ENCODE measurements at places on chromosomes 7 and 10.

- no peak overlapping the region for H3K4me3 ChIP-seq
- H3K27me3 ChIP-seq = no peaks in the 10 kb centered on the region
- DNase-seq = no peak
- no peaks in the 10 kb centered on the region for H3K4me1 ChIP-seq
- H3K27ac ChIP-seq = no peak overlapping the region
Observed at GRCh38 chr7:120256344-120257070, 16.5 kb upstream of the KCND2 start.

- no peak overlapping the region for H3K27ac ChIP-seq
- no peak for DNase-seq
- no peaks in the 10 kb centered on the region for H3K36me3 ChIP-seq
- no peaks in the 10 kb centered on the region for H3K27me3 ChIP-seq
- H3K4me1 ChIP-seq = no peaks in the 10 kb centered on the region
- H3K4me3 ChIP-seq = no peak overlapping the region
Observed at GRCh38 chr10:64648915-64649314, 1127.7 kb downstream of the REEP3 start.

- DNase-seq = no peak
- H3K27me3 ChIP-seq = no peaks in the 10 kb centered on the region
- H3K27ac ChIP-seq = no peak overlapping the region
- H3K36me3 ChIP-seq = no peaks in the 10 kb centered on the region
- H3K4me1 ChIP-seq = peaks cover 9% of the 10 kb centered on the region
- no peak overlapping the region for H3K4me3 ChIP-seq
Observed at GRCh38 chr7:84783141-84783778, 403.6 kb downstream of the SEMA3D start.

DNA sequence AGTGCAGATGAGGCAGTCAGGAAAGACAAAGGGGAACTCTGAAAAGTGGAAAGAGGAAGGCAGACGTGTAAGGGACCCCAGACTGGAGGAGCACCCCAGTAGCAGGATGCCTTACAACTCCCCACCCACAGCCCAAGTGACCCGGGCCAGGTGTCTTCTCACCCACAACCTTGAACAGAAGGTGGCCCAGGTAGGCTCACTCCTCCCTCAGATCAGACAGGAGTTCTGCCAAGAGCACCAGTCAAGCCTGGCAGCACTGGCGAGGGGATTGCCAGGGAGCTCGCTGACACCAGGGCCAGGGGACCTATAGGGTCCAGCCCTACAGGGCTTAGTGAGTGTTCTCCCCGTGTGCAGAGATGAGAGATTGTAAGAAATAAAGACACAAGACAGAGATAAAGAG lies 27.1 kb upstream of the LMBR1 start:
- H3K27me3 ChIP-seq = no peaks in the 10 kb centered on the region
- H3K27ac ChIP-seq = no peak overlapping the region
- no peaks in the 10 kb centered on the region for H3K36me3 ChIP-seq
- no peak overlapping the region for H3K4me3 ChIP-seq

GRCh38 chr7:122316467-122317388 lies 12.2 kb upstream of the FEZF1 start:
- H3K27me3 ChIP-seq = no peaks in the 10 kb centered on the region
- no peaks in the 10 kb centered on the region for H3K4me1 ChIP-seq
- DNase-seq = peak; percentile 61
- no peaks in the 10 kb centered on the region for H3K36me3 ChIP-seq
- peak overlapping the region; percentile 25 for H3K4me3 ChIP-seq

DNA sequence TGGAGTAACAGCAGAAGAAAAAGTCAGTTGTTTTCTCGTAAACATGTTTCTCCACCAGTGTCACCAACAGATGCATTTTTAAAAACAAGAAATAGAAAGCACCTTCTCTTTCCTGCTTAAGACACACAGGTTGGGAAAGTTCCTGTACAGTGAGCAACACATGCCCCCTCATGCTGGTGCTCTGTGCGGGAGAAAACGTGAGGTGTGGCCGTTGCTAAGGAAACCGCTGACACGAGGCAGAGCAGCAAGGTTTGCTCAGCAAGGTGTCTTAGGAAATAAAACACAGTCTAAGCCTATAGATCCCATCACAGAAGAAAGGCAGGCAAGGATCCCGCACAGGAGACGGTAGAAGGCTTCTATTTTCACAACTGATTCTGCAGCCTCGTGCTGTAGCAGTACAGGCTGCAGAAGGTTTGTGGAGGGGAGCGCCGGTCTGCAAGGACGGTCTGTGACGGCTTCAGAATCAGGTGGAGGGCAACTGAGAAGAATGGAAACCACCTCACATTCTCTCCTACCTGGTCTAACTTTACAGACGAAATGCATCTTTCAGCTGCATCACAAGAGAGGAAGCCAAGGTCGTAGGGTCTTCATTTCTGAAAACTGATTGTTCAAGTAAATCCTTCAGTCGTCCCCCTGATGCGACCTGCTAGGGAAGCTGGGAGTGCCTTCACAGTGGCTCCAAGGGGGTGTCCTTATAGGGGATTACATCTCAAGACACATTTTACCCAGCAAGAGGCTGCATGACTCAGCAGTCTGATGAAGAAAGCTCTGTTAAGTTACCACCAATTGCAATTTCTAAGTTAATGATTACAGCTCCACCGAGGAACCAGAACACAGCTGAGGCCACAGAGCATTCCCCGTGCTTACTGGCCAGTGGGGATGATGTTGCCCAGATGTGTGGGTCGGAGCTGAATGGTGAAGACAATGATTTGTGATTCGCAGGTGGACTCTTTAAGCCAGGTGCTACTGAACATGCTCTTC lies 150.7 kb upstream of the KLF14 start:
- no peaks in the 10 kb centered on the region for H3K36me3 ChIP-seq

DNA sequence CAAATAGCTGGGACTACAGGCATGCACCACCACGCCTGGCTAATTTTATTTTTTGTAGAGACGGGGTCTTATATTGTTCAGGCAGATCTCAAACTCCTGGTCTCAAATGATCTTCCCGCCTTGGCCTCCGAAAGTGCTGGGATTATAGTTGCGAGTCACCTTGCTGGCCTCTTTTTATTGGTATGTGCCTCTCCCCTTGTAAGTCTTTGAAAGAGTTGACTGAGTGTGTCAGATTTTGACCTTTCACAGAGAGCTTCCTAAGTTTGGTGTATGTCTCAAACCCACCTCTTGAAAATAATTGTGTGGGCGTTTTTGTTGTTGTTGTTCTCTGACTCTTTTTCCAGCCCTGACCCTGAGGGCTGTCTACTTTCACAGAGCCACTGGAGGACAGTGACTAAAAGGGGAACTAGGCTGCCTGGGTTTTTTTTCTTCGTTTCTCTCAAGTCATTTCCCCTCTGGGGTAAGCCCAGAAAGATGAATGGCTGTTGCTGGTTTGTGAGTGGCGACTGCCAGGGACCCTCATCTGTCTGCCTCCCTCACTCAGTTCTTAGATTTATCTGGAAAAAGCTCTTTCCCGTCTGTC lies 262.8 kb downstream of the ZEB1 start:
- no peak overlapping the region for H3K4me3 ChIP-seq
- no peak overlapping the region for H3K27ac ChIP-seq
- no peaks in the 10 kb centered on the region for H3K27me3 ChIP-seq
- no peak for DNase-seq
- no peaks in the 10 kb centered on the region for H3K36me3 ChIP-seq

GRCh38 chr7:50653981-50654425 lies 88.8 kb upstream of the DDC start:
- H3K36me3 ChIP-seq = peaks cover 68% of the 10 kb centered on the region
- DNase-seq = no peak
- no peaks in the 10 kb centered on the region for H3K27me3 ChIP-seq
- no peaks in the 10 kb centered on the region for H3K4me1 ChIP-seq
- H3K27ac ChIP-seq = no peak overlapping the region
- no peak overlapping the region for H3K4me3 ChIP-seq

DNA sequence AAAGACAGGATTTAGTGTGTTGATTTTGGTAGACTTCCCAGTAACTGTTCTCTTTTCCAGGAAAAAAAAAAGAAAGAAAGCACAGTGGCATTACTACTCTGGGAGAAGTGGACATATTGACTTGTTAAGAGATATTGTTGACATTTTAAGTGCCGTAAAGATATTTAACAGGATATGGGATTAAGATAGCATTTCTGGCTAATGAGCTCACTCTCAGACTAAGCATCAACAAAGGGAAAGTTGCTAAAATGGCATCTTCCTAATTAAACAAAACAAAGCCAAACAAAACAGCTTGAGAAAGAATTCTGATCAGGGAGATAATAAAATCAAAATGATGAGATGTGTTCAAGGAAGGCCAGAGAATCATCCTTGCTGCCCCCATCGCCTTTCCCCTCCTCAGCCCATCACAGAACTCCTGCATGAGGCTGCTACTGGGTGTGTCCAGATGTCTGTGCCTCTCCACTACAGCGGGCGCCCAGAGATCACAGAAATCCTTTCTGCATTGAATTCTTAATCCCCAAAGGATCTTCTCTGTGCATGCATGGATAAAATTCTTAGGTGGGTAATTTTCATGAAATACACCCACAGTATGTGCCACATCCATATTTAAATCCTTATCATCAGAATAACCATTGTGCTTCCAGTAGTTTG lies 270.5 kb downstream of the POU6F2 start:
- DNase-seq = no peak
- H3K36me3 ChIP-seq = no peaks in the 10 kb centered on the region
- H3K27me3 ChIP-seq = no peaks in the 10 kb centered on the region
- H3K4me1 ChIP-seq = no peaks in the 10 kb centered on the region
- no peak overlapping the region for H3K4me3 ChIP-seq

GRCh38 chr10:29530112-29530976 lies 104.4 kb downstream of the SVIL start:
- peaks cover 3% of the 10 kb centered on the region for H3K4me1 ChIP-seq
- H3K36me3 ChIP-seq = peaks cover 3% of the 10 kb centered on the region
- no peaks in the 10 kb centered on the region for H3K27me3 ChIP-seq

GRCh38 chr7:4269086-4269485 lies 413.0 kb upstream of the FOXK1 start:
- no peaks in the 10 kb centered on the region for H3K27me3 ChIP-seq
- no peak for DNase-seq
- no peaks in the 10 kb centered on the region for H3K36me3 ChIP-seq
- H3K27ac ChIP-seq = no peak overlapping the region
- H3K4me3 ChIP-seq = no peak overlapping the region

DNA sequence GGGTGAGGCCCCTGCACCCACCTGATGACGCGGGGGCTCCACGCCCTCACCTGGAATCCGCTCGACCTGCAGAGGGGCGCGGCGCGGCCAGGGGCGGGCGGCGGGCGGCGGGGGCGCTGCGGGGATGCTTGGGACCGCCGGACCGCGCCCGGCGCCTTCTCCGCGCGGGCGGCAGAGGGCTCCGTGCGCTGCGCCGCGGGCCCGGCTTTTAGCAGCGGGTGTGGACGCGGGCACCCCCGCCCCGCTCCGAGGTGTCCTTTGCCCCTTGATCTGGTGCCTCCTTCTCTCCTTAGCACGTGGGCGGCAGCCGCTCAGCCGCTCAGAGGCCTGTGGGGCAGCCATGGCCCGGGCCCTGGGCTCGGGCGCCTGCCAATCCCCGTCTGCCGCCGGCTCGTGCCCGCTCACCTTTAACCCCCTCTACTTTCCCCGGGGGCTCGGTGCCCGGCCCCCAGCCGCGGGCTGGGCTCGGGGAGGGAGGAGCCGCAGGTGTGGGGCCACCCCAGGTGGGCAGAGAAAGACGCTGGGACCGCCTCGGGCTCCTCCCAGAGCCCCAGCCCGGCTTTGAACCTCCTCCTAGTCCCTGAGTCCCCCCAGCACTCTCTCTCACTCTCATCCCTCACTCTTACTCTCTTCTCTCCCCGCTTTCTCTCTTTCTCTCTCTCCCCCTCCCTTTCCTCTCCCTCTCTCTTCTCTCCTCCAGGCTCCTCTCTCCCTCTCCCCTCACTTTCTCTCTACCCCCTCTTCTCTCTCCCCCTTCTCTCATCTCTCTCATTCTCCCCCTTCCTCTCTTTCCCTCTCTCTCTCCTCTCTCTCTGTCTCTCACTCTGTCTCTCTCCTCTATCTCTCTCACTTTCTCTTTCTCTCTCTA lies 19.7 kb upstream of the VPS37D start:
- peaks cover 31% of the 10 kb centered on the region for H3K27me3 ChIP-seq
- no peak overlapping the region for H3K27ac ChIP-seq
- peak overlapping the region; percentile 77 for H3K4me3 ChIP-seq
- no peak for DNase-seq
- no peaks in the 10 kb centered on the region for H3K36me3 ChIP-seq

- H3K4me3 ChIP-seq = no peak overlapping the region
- no peaks in the 10 kb centered on the region for H3K4me1 ChIP-seq
- H3K36me3 ChIP-seq = no peaks in the 10 kb centered on the region
- H3K27ac ChIP-seq = no peak overlapping the region
Observed at GRCh38 chr7:24384362-24385030, 100.5 kb downstream of the NPY start.

GRCh38 chr10:97499561-97500296 lies 1.0 kb downstream of the UBTD1 start:
- peak overlapping the region; percentile 71 for H3K4me3 ChIP-seq
- DNase-seq = no peak
- H3K27me3 ChIP-seq = peaks cover 18% of the 10 kb centered on the region
- no peak overlapping the region for H3K27ac ChIP-seq
- H3K36me3 ChIP-seq = peaks cover 1% of the 10 kb centered on the region

DNA sequence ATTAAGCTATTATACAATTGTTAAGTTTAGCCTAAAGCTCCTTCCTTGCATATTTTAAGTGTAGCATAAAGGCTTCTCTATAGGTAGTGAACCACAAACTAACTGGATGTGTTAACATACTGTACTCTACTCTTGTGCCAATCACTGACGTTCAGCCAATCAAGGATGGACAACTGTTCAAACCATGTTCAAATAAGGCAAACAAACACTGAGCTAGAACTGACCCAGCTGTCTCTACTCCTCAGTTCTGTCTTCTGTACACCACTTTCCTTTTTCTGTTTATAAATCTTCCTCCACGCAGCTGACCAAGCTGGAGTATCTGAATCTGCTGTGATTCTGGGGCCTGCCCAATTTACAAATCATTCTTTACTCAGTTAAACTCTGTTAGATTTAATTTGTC lies 188.7 kb upstream of the MBL2 start:
- H3K36me3 ChIP-seq = no peaks in the 10 kb centered on the region
- H3K27ac ChIP-seq = no peak overlapping the region
- H3K4me3 ChIP-seq = no peak overlapping the region
- DNase-seq = no peak
- H3K4me1 ChIP-seq = peaks cover 6% of the 10 kb centered on the region
- no peaks in the 10 kb centered on the region for H3K27me3 ChIP-seq

DNA sequence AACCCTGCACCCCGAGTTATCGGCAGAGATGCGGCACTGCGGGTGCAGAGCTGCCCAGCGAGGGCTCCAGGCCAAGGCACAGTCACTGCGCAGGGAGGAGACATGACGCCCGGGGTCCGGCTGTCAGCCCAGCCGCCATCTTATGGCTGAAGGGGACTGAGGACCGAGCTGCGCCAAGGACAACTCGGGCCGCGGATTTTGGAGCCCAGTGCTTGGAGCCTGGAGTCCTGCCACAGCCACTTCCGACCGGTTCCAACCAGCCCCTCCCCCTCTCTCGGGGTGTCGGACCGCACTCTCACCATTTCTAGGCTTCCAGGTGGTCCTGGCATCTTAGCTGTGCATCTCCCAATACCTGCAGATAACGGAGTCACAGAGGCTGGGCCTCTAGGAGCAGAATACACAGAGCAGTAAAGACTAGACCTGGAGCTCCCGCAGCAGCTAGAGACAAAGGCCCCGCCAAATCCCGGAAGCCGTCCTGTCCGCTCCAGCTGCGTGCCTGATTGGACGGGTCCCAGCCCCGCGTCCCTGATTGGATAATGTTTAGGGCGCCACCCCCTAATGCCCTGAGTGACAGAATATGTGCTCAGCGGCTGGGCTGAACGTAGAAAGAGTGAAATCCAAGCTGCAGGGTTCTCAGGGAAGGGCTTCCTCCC lies at the start of gene ZNF680:
Gene ZNF680, minus strand, starts transcription at position 446 of the 653 bp plus-strand sequence. Its CDS starts 117 bp downstream, at position 329.
- no peaks in the 10 kb centered on the region for H3K27me3 ChIP-seq
- H3K4me3 ChIP-seq = peak within 1 kb of the TSS; percentile 92
- H3K4me1 ChIP-seq = no peaks in the 10 kb centered on the region
- H3K36me3 ChIP-seq = no peaks in the 10 kb centered on the region
- peak within 1 kb of the TSS; percentile 86 for H3K27ac ChIP-seq
